ENCODE measurements at places on chromosomes 16 and 17.

GRCh38 chr16:8905795-8906591, 23.8 kb downstream of the LITAFD start:
- DNase-seq: no peak

- DNase-seq: peak; percentile 54
Measured at GRCh38 chr17:50952013-50952412, 85.9 kb upstream of the TOB1 start.

DNA sequence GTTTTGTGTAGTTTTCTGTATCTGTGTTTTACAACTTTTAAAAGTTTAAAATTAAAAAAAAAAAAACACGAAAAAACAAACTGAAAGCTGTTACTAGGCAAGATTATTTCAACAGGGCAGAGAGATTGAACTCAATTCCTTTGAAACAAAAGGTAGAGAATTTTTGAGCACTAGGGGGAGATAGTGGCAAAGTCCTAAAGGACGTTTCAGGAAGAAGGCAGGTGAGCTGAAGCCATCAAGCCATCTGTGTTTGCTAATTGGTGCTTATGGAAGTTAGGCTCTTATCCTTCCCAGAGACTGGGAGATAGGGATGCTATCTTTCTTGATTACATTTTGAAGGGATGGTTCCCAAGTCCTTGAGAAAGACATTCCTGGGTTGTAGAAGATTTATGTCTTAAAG, 70.6 kb upstream of the CLEC3A start:
- DNase-seq: peak; percentile 58

- DNase-seq: no peak
Measured at GRCh38 chr16:81625544-81626153, 153.4 kb upstream of the PLCG2 start.

DNA sequence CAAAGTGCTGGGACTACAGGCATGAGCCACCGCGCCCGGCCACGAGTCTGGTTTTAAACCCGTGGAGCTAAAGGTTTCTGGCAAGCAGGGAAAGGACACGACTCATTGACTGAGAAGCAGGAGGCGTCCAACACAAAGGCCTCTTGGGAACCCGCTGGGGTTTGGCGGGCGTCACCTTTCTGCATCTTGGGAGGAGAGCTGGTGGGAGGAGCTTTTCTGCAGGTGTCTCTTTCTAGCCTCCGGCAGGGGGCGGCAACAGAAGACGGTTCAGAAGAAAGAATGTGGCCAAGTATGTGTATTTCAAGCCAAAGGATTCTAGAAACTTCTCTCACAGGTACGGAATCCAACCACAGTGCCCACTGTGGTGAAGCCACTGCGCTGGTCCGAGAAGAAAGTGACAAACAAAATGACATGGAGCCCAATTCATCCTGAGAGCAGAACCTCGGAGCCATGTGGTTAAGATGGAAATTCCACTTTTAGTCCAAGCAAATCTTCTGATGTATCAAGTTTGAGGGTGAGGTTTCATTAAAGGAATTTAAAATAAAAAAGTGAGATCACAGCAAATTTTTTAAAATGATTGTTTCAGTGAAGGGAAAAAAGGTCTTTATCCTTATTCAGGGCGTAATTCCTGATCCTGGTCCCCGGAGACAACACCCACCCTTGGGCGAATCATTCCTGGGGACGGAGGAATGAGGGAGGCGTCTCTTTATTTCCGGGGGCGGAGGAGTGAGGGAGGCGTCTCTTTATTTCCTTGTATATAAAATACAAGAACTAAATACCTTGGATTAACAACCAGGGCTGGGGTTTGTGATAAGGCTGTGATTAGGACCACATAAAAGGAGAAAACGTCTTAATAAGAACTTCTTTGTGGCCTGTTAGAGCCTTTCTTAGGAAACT, 97.6 kb downstream of the MRM3 start:
- DNase-seq: peak; percentile 22

DNA sequence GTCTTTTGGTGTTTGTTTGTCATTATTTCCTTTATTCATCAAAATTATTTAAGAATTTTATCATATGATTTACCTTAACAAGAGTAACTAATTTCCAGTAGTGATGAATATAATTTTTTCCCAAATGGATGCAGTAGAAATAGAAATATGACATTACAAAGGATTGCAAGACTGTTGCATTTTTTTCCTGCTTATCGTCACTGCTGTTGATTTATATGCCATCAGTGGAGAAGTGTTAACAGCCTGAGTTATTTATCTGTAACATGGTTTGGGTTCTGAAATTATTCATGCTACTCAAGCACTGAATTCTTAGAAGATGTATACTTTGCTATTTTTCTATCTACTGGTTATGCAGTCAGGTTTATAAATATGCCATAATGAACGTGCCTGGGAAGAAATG, 68.6 kb downstream of the TMEM100 start:
- DNase-seq: no peak

DNA sequence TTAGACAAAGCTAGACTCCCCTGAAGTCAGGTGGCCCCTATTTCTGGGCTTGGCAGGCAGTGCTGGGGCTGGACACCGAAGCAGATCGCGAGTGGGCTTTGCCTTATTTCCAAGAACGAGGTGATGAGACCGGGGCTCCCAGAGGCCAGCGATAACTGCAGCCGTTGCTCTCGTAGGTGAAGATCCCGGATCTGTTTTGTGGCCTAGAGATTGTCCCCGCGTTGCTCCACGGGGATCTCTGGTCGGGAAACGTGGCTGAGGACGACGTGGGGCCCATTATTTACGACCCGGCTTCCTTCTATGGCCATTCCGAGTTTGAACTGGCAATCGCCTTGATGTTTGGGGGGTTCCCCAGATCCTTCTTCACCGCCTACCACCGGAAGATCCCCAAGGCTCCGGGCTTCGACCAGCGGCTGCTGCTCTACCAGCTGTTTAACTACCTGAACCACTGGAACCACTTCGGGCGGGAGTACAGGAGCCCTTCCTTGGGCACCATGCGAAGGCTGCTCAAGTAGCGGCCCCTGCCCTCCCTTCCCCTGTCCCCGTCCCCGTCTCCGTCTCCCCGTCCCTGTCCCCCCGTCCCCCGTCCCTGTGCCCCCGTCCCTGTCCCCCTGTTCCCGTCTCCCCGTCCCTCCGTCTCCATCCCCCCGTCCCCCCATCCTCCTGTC, 1.5 kb upstream of the TBCD start:
- no peak for DNase-seq

Data from DMS153 (cell line).